ENCODE measurements at places on chromosomes 2 and 18.

DNA sequence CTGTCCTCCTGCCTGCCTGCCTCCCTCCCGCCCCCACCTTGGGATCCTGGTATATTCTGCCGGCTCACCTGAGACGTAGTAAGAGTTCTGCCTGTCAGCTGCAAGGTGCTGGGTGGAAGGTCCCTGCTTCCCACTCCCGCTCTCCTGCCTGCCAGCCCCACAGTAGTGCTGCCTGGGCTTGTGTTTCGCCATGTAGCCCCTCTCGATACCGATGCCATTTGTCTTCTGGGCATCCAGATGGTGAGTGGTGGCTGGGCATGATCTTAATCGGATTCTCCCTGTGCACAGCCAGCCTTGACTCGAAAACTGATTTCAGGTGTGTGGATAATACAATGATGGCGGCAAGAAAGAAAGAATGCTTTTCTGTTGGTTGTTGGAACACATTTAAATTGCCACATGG lies 184.9 kb downstream of the AGAP1 start:
- no peak for DNase-seq
- H3K27me3 ChIP-seq: peaks cover 6% of the 10 kb centered on the region
- H3K27ac ChIP-seq: no peak overlapping the region
- H3K4me3 ChIP-seq: no peak overlapping the region

GRCh38 chr18:47577520-47577919 lies 326.1 kb upstream of the SKOR2 start:
- DNase-seq: no peak
- no peak overlapping the region for H3K27ac ChIP-seq
- H3K27me3 ChIP-seq: peaks cover 4% of the 10 kb centered on the region
- H3K4me3 ChIP-seq: no peak overlapping the region
- no peaks in the 10 kb centered on the region for H3K36me3 ChIP-seq

DNA sequence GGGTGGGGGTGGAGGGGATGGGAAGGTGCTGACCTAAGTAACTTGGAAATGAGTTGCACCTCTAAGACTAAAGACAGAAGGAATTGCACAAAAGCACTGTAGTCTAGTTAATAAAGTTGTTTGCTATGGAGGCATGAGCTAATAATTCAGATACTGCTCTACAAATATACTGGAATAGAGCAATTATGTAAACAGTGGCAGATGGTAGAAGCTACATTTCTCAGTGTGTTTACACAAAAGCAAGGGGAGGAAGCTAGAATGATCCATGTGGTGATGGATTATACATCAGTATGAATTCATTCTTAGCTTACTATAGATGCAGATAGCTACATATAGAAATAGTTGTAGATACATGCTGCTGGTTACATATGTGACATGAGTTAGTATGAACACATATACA lies 27.6 kb upstream of the UBE2F start:
- no peaks in the 10 kb centered on the region for H3K36me3 ChIP-seq
- peaks cover 7% of the 10 kb centered on the region for H3K4me1 ChIP-seq
- DNase-seq: no peak
- H3K27me3 ChIP-seq: peaks cover 19% of the 10 kb centered on the region
- no peak overlapping the region for H3K4me3 ChIP-seq
- no peak overlapping the region for H3K27ac ChIP-seq

DNA sequence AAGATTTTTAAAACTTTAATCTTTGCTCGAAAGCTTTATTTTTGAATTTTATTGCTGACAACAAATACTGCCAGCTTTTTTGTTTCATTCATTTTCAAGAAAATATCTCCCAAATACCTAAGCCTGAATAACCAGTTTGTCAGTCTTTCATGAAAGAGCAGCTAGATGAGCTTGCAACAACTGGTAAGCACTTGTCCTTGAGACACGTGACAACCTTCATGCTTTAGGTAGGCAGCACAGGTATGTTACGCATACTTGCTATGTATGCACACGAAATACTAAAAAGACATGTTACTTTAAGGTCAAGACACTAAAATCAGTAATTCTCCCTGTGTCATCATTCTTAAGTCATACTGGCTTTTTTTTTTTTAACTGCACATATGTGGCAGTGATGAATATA lies 12.3 kb downstream of the CEBPZ start:
- peaks cover 3% of the 10 kb centered on the region for H3K4me1 ChIP-seq
- peaks cover 20% of the 10 kb centered on the region for H3K36me3 ChIP-seq
- no peak for DNase-seq
- H3K4me3 ChIP-seq: no peak overlapping the region
- H3K27ac ChIP-seq: no peak overlapping the region

All from memory B cell (primary cell).